ENCODE measurements at places on chromosomes 5 and 9.

- DNase-seq: no peak
Measured at GRCh38 chr9:105485131-105485530, 37.3 kb downstream of the FSD1L start.

- DNase-seq: no peak
Measured at GRCh38 chr5:1544294-1544961, 20.7 kb upstream of the LPCAT1 start.

GRCh38 chr5:530001-530955 lies 6.0 kb upstream of the SLC9A3 start:
- no peak for DNase-seq

- DNase-seq: peak; percentile 88
Measured at GRCh38 chr5:93677359-93677891, 64.0 kb downstream of the POU5F2 start.

DNA sequence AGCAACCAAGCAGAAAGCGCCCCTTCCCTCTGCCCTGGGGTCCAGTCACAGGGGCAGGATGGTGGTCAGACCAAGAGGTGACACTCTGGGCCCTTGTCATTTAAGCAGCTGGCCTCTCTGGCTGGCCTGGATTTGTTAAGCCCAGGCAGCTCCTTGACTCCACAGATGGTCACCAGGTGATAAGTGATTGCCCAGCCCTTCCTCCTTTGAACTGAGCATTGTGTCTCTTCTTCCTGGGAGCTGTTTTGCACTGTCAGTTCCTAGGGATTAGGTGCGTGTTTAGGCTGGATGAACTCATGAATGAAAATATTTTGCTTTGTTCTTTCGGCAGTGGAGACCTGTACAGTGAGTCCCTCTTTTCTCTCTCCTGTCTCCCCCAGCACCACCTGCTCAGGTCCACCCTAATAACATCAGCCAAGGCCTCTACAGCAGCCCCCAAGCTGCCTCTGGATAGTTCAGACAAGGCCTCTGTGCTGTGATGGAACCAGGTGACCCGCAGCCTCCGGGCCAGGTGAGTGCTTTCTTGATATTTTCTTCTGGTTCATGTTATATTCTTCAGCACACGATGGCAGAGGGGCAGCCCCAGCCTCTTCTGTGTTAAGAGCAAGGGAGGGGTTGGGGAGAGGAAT lies 139.7 kb upstream of the PITX1 start:
- no peak for DNase-seq

Measured in left renal pelvis (tissue), 4 donors.